Non-pigmented ciliary epithelial cell (primary cell): ENCODE measurements at places on chromosomes 11 and 22.

DNA sequence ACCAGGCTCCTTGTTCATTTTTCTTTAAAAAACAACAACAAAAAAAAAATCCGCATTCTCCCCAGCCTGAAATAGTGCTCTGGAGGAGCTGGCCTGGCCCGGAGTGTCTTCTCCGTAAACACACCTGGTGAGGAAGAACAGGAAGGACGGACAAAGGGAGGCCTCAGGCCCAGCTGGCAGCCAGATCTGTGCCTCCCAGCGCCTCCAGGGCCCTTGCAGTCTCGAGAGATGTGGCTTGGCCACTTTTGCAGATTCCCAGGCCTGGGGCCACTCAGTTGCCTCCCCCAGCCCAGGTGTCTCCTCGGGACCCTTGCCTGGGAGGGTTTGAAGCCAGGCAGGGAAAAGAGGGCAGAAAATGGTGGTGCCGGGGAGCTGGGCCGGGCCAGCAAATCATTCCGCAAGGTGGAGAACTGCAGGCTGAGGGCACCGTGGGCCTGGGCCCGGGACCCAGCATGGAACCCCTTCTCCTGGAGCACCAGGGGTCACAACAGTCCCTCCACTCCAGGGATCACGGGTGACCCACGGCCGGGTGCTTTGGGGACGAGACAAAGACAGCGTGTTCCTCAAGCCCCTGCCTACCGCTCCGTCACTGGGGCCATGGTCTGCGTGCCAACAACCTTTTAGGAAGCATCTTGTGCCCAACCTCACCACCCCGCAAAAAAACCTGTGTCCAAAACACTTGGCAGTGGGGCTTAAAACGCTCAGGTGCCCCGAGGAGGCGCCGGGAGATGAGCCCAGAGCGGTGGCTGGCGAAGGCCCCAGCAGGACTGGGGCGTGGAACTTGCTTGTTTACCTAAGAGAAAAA, 67.1 kb upstream of the WNT7B start:
- DNase-seq, result no peak

DNA sequence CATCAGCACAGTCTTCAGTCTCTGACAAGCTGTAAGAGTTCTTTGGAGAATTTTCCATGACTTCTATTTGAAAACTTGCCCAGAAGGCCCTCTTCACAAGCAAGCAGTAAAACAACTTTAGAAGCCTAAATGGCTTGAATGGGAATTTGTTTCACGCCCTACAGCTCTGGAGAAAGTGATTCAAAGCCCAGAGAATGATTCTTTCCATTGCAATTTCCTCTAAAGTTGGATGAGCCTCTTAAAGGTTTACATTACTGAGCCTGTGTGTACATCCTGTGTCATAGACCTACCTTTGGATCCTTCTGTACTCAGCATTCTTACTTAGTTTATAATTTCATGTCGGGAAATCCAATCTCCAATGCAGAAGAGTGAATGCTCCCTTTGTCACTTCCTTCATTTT, 6.8 kb upstream of the OR8B3 start:
- DNase-seq, result no peak

GRCh38 chr11:134063124-134063495, 5.8 kb upstream of the JAM3 start:
- no peak for DNase-seq

- no peak for DNase-seq
Observed at GRCh38 chr11:6991227-6991626, 28.9 kb downstream of the ZNF214 start.

DNA sequence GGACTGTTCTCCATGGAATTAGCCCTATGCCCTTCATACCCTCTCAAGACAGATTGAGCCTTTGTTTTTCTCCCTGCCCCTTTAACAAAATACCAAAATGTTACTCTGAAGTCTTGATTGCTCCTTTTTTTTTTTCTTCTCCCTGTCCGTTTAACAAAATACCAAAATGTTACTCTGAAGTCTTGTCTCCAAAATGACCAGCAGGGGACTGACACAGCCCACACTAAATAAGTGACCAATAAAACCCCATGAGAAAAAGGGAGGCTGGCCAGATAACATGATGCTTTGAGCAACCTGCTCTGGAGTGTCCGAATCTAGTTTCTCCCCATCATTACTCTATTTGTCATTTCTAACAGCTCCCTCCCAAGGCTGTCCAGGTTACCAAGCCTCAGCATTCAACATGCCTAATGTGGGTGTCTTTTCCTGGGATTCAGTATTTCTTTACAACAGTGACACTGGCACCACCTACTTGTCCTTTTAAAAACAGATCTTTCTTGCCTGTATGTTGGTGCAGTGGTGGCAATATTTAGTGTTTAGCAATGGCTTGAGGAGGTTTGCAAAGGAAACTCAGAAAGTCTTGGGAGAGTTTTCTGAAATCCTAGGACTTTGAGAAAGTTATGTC, 42.7 kb upstream of the SLC1A2 start:
- no peak for DNase-seq

DNA sequence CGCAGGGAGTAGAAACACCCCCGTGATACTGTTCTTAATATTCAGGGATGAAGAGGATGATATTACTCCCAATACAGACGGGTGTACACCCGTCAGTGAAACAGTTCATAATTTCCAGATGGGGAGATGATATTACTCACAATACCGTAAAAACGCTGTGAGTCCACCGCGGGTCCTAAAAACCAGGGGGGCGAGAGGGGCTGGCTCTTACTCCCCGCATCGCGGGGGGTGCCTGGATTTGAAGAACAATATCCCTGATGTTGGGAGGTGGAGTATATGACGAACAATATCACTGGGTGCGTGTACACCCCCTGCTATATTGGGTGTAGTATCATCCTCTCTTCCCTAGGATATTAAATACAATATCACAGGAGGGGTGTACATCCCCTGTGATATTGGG, 20.5 kb upstream of the APOL5 start:
- no peak for DNase-seq

GRCh38 chr22:29701155-29701999, 18.4 kb upstream of the CABP7 start:
- no peak for DNase-seq

- peak; percentile 47 for DNase-seq
Observed at GRCh38 chr11:3747704-3748103, 49.6 kb downstream of the NUP98 start.

DNA sequence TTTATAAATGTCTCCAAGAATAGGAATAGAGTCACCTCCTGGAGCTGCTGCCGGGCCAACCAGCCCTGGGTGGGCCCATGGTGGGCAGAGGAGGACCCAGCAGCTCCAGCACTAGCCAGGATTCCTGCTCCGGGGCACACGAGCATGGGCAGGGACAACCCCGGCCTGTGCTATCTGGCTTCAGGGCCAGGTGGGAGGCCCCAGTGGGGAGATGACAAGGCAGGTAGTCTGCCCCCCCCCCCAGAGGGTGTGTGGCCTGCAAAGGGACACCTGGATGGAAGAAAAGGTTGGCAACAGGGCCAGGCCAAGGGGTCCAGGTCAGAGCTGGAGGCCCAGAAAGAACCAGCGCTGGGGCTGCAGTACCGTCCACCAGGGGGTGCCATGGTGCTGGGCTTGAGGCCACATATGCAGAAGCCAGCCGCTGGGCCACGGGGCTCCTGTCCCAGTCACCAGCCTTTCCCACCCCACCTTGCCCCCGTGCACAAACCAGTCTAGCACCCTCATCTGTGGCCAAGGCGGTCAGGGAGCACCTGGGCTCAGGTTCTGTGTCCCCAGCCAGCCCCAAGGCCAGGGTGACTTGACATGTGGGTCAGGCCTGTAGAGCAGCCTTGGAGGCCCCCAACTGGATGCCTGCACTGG, 3.4 kb downstream of the TSPAN32 start:
- no peak for DNase-seq

GRCh38 chr11:108125096-108125495, 3.7 kb downstream of the ACAT1 start:
- no peak for DNase-seq

DNA sequence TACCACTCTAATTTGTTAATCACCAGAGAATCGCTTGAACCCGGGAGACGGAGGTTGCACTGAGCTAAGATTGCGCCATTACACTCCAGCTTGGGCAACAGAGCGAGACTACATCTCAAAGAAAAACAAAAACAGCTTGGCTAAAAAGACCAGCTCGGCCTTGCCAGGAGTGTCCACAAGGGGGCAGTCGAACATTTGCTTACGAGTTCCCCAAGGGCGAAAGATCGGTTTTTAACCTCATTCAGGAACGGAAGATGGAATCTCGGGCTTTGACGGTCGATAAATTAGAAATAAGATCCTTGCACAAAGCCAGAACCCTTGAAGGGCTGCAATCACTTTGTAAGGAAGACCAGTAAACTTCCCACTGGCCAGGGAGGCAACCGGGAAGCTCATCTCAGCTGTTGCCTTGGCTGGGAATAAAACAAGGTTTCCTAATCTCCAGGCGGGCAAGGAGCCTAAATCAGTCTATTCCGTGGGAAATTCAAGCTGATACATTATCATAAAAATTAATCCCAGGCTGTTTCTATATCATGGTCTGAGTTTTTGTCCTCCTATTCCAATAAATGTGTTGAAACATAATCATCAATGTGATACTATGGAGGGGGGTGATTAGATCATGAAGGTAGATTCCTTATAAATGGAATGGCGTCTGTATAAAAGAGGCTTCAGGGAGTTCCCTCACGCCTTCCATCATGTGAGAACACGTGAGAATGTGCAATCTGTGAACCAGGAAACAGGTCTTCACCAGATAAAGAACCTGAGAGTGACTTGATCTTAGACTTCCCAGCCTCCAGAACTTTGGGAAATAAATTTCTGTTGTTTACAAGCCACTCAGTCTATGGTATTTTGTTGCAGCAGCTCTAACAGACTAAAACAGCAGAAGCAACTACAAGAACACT, 14.9 kb upstream of the SLC29A2 start:
- DNase-seq, result peak; percentile 45

DNA sequence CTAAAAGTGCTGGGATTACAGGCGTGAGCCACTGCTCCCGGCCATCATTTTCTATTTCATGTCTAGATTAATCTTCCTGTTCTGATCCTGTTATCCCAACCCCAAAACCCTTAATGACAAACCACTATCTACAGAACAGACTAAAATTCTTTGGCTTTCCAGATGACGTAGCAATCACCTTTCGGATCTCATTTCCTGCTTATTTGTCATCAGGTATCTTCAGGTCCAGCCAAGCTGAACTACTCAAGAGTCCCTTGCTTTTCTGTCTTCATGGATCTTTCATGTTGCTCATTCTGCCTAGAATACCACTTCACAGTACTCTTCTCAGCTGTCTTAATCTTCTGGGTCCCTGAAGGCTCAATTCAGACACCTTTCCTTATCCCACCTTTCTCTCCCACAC, 27.4 kb upstream of the IPO7 start:
- DNase-seq, result no peak

- DNase-seq, result no peak
Observed at GRCh38 chr11:109756951-109757350, 335.0 kb downstream of the C11orf87 start.

DNA sequence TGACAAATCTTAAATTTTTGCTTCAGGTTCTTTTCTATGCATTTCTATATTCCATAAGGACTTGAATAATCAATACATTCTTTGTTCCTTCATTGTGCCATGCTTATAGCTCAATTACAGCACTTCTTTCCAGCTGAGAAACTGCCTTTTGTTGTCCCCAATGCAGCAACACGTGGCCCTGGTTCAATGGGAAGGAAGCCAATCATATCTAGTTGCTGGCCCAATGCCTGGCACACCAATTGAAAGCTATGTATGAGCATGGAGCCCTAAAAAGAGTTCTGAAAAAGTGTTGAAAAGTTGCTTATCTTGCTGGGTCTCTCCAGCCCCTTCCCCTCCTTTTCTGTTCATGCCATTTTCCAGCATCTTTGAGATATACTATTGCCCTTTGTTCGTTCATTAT, 448.0 kb upstream of the FAT3 start:
- DNase-seq, result no peak
